ENCODE measurements at places on chromosomes 6 and 20.

DNA sequence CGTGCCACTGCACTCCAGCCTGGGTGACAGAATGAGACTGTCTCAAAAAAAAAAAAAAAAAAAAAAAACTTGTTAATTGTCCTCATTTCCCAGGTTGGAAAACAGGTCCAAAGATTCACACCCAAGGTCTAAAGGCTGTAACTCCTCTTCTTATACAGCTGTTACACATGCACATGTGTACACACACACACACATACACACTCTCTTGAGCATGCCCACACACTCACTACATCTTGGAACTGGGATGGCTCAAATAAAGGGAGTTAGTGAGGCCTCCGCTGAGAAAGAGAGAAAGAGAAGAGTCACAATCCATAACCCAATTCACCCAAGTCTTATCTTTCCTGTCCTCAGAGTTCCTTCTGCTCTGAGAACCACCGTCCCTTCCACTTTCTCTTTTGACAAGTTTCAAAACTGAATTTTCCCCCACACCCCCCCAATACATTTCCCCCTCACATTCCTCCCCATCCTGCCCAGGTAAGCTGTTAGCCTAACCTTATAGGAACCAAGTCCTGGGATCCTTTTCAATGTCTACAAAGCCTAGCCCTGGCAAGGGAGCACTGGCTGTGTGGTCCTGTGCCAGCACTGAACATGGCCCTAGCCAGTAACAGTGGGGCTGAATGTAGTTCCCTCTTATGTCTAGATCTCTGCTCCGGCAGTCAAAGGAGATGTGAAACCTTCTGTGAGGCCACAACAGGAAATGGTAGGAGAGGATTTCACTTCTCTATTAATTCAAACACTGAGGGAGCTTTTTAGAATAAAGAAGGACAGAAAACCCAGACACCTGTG is 3.2 kb upstream of the HLA-DMB start:
- no peak for DNase-seq

DNA sequence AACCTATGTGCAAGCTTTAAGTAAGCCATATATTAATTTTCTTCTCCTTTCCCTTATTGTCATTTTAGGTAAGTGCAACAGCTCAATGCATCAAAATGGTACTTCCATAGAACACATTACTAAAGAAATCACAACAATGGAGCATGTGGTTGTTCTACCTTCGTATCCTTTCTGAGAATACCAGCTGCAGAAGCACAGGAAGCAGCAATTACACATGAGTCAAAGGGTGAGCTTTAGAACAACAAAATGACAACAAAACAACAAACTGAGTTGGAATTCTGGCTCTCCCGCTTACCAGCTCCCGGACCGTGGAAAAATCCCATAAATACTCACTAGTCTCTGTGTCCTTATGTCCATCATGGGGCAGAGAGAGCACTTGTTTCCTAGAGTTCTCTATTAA is 108.9 kb downstream of the BCAS1 start:
- no peak for DNase-seq

DNA sequence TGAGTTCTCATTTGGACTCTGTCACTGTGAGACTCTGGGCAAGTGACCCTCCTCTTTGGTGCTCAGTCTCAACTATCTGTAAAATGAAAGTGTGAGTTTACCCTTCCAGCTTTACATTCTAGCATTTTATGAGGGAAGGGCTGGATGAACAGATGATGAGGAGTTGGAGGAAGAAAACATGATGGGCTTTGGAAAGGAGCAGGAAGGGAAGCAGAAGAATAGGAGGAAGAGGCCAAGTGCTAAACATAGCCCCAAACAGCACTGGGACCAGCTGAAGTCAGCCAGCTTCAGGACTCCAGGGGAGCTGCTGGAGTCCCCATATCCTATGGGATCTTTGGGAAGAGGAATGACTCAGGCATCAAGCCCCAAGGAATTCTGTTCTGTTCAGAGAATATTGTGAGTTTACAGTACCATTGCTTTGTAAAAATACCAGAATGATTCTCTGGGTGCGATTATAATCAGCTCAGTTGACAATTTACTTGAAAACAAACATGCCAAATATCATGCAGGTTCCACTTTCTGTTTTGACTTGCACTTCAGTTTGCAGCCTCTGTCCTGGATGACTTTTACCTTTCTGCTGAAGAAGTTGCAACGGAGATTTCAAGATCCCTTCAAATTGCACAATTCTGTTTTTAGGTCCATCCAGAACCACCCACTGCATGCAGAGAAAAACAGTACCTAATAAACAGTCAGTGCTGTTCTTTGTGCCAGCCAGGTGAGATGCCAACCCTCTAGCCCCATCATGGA is 3.2 kb downstream of the CD40 start:
- DNase-seq, result no peak

DNA sequence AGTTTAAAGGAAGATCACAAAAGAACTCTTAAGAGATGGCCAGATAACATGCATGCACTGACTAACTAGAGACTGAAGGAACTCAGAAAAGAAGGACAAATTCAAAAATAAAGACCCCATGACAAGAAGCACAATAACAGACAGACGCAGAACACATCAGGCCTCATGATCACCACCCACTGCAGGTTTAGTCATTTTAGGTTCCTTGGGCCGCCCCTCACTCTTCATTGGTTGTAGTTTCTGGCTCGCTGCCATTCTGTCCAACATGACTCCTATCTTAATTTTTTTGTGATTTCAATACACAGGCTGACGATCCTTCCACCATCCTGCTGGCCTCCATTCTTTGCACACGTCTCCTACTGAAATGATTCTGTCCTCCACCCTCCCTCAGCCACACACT is 21.6 kb downstream of the STX7 start:
- DNase-seq, result peak; percentile 74

DNA sequence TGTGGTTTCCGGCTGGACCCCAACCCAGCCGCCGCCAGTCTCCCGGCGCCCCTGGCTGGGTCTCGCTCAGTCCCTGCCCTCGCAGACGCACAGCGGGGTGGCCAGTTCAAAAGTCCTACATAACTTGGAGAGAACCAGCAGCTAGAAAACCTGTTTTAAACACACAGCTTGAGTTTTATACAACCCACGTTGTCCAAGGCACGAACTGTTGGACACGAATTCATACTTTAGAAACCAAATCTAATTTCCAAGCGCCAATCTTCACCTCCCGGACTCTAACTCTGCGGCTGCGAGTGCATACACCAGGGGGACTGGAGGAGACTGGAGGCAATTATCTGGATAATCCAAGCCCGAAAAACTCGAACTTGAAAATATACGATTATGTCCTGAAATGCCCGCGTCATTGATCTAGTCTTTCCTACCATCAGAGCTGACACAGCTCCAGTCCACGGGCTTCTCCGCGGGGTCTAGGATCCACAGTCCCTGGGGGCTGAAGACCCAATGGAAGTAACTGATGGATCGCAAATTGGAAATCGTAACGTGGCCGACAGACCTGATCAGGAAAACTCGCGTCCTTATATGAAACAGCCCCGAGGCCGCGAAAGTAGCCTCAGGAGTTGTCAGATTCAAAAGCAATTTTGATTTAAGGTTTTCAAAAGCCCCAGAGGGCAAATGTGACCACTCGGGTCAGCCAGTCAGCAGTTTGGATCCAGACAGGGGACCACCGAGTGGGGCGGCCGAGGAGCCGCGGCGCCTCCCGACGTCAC is 843 bp upstream of the HEY2 start:
- DNase-seq, result no peak

DNA sequence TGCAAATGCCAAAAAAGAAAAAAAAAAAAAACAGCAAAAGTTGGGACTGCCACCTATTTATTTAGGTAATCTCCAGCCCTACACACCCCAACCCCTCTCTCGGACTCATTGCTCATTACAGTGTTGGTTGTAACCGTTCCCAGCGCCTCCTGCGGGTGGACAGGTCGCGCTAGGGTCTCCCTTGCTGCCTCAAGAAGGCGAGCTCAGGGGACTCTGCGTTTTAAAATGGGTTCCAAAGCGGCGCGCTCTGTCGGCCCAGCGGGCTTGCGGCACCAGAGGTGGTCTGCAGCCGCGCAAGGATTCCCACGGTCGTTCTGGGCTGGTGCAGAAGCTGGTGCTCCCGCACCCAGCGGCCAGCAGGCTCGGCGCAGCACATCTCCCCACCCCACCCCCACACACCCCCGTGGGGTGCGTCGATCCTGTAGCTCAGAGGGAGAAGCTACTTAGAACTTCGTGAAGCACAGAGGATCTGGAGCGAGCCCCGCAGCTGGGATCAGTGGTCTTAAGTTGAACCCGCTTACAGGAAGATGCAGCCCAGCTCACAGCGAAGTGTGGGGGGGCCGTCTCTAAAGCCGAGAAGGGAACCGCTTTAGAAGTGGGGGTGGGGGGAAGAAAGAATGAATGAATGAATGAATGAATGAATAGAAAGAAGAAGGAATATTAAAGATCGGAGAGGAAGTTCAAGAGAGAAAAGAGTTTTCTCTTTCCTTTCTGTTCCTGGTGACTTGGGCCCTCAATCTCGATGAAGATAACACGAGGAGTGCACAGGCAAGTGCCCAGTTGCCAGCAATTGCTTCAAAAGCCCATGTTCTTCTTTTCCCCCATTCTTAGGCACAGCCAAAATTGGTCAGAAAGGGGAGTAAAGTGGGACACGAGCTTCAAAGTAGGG is 780 bp downstream of the TFAP2A start:
- peak; percentile 66 for DNase-seq

DNA sequence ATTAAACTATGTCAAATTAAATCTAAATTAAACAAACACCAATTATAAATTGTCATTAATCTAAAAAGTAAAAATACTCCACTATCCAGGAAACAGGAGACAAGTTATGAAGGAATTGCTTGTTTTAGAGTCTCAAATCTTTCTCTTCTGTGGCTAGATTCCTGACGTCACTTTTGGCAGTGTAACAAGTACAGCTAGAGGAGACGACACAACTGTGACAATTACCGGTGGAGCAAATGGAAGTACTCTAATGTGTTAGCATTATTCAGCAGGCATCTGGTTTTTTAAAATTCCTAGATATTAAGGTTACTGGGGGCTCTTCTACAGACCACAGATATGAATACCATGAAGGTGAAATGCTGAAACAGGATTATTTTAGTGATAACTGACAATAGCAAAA is 1042.7 kb downstream of the EPHA7 start:
- no peak for DNase-seq

GRCh38 chr20:61737346-61737745 is 328.3 kb downstream of the TAF4 start:
- DNase-seq, result no peak

- DNase-seq, result no peak
Observed at GRCh38 chr20:33092361-33092760, 12.9 kb downstream of the BPIFB4 start.

- DNase-seq, result no peak
Observed at GRCh38 chr6:159360306-159360705, 191.1 kb downstream of the FNDC1 start.

DNA sequence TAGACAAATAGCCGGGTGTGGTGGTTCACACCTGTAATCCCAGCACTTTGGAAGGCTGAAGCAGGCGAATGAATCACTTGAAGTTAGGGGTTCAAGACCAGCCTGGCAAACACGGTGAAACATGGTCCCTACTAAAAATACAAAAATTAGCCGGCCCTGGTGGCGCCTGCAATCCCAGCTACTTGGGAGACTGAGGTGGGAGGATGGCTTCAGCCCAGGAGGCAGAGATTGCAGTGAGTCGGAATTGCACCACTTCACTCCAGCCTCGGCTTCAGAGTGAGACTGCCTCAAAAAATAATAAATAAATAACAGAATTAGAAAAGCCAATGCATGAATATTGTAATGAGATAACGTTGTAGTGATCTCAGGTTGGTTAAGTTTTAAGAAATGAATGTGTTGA is 61.3 kb downstream of the RFX6 start:
- DNase-seq, result no peak

DNA sequence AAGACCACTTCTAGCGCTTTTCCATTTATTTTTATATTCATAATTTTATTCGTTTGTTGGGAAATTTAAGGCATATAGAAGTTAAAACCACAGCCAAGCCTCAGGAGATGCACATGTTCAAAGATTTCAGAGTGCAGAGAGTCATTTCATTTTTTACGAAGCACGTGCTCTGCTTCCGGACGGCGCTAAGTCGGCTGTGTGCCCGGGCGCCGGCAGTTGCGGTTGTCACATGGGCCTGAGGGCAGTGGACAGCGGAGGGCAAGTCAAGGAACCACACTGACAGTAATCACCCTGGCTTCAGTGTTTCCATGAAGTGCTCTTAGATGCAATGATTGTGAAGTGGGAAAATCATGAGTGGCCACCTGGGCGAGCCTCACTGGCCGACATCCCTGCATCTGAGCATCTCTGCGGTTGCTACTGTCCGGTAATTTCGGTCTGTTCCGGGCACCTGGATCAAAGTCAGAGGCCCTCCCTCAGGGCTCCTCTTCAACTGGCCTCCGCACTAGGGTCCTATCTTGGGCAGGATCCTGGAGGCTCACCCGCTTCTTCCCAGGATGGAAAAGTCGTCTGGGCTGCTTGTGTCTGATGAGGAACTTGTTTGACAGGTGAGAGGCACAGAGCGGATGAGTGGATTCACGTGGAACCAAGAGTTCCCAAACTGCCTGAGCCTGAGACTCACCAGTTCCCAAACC is 90.8 kb downstream of the DACT2 start:
- no peak for DNase-seq

GRCh38 chr6:129701721-129702455 is 8.1 kb downstream of the ARHGAP18 start:
- DNase-seq, result peak; percentile 63

- no peak for DNase-seq
Observed at GRCh38 chr20:49267327-49267726, 10.5 kb downstream of the ZNFX1 start.

- DNase-seq, result no peak
Observed at GRCh38 chr20:36272547-36273220, 33.5 kb upstream of the DLGAP4 start.

- no peak for DNase-seq
Observed at GRCh38 chr20:43736588-43737158, 9.9 kb upstream of the GTSF1L start.

GRCh38 chr6:100353276-100354015 is 111.3 kb downstream of the SIM1 start:
- peak; percentile 95 for DNase-seq

DNA sequence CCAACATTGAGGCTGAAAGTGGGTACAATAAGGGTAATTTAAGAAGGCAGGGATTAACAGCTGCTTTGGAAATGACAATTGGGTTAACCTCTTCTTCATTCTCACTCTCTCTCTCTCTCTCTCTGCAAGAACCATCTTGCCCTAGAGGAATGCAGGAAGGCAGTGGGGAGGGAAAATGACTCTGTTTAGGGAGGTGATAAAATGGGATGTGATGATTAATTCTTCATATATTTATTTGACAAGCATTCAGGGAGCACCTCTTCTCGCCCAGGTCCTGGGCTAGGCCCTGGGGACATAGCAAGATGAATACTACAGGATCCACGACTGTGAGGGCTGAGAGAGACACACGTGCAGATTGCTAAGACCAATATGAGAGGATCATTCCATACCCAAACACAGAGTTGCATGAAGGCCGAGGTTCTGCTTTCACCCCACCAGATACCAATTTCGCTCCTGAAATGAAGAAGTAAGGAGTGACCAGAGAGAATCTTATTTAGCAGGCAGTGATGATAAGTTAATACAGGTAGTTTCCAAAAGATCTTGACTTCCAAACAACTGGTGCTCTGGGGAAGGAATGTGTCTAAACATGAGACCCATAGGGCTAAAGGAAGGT is 13.3 kb upstream of the PTPN1 start:
- DNase-seq, result no peak

- DNase-seq, result no peak
Observed at GRCh38 chr6:1222728-1223595, 88.9 kb upstream of the FOXQ1 start.

- DNase-seq, result peak; percentile 50
Observed at GRCh38 chr6:12296255-12296573, 6.1 kb downstream of the EDN1 start.

GRCh38 chr20:40683894-40684268 is 5.2 kb downstream of the MAFB start:
- no peak for DNase-seq

GRCh38 chr6:19599796-19600464 is 237.2 kb upstream of the ID4 start:
- DNase-seq, result no peak

Data from iris pigment epithelial cell (primary cell).